ENCODE measurements at places on chromosomes 16 and 17. TPM values are rescaled to one million over a fixed set of nuclear protein-coding genes. Genes with fewer than 3 reads are reported as not detected.
A peak's percentile ranks its signal among the peaks of the same experiment; 100 is the strongest.

- no peak for DNase-seq
These were observed 13.2 kb downstream of the AANAT start for GRCh38 chr17:76480632-76481031.

COPRS gene
- total RNA-seq, result 13.5 TPM

DNA sequence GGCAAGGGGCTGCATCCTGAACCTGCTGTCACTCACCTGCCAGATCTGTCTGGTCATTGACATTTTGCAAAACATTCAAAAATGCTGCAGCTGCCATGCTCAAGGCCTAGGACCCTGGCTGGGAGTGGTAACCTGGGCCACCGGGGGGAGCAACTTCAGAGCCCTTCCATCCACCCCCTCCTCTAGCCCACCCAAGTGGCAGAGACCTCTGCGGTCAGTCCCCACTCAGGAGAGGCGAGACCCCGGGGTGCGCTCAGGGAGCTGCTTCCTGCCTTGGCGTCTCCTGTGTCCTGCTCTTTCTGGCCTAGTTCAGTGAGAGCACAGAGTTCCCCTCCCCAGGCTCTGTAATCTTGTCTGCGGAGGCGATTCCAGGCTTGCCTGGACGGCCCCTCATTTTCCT lies 108.8 kb downstream of the CCDC182 start:
- DNase-seq, result no peak

CLEC18A gene
- total RNA-seq, result 0.43 TPM

ZNF785 gene
- 28.4 TPM for total RNA-seq

DNA sequence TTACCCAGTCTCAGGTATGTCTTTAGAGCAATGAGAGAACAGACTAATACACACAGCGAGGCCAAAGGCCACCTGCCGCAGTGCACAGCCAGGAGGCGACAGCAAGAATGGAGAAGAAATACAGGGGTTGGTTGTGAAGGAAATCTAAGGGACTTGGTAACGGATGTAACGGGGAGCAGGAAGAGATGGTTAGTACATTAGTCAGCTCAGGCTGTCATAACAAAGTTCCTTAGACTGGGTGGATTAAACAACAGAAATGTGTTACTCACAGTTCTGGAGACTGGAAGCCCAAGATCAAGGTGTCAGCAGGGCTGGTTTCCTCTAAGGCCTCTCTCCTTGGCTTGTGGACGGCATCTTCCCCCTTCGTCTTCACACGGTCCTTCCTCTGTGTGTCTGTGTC lies 47.1 kb downstream of the TVP23C start:
- no peak for DNase-seq

RUNDC3A gene
- total RNA-seq, result 3.7 TPM

- peak; percentile 70 for DNase-seq
These were observed 19.1 kb downstream of the OSBPL7 start for GRCh38 chr17:47802341-47803022.

- DNase-seq, result no peak
These were observed 61.1 kb downstream of the BANP start for GRCh38 chr16:88012360-88012759.

- DNase-seq, result no peak
These were observed 37.2 kb downstream of the SMPD3 start for GRCh38 chr16:68411086-68411485.

- no peak for DNase-seq
These were observed 6.4 kb upstream of the USP36 start for GRCh38 chr17:78847052-78847451.

GRCh38 chr17:44487170-44487569 lies 16.0 kb downstream of the GPATCH8 start:
- no peak for DNase-seq

GRCh38 chr17:57997085-57997809 lies 9.2 kb upstream of the VEZF1 start:
- no peak for DNase-seq

GRCh38 chr17:28416703-28417311 lies 10.8 kb upstream of the SLC46A1 start:
- DNase-seq, result peak; percentile 75

LSM12 gene
- total RNA-seq, result 45.1 TPM

- DNase-seq, result peak; percentile 84
These were observed 170.7 kb downstream of the SEC14L1 start for GRCh38 chr17:77311371-77311981.

TP53TG3F gene
- total RNA-seq, result not detected

- DNase-seq, result no peak
These were observed 97.8 kb downstream of the TMEM100 start for GRCh38 chr17:55624772-55625433.

DNA sequence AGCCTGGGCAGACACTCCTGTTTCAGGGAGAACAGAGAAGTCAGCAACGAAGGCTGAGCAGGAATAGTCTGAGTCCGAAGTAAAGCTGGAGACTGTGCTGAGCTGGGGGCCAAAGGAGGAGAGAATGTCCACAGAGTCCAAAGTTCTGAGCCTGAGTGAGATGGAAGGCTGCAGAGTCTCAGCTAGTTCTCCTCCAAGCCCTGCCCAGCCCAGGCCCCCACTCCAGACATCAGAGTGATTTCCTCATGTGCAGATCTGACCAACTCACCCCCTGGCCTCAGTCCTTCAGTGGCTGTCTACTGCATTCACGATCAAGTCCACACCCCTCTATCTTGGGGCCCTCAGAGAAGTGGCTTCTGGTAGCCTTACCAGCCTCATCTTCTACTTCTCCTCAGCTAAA lies 21.6 kb downstream of the SLC13A5 start:
- DNase-seq, result no peak

INTS2 gene
- total RNA-seq, result 9.2 TPM

GRCh38 chr16:239948-240277 lies 5.3 kb downstream of the FAM234A start:
- DNase-seq, result no peak

- no peak for DNase-seq
These were observed at the start of gene PRSS36 for GRCh38 chr16:31149894-31150890. Gene PRSS36 (minus strand): TSS chr16:31150066. CDS start chr16:31150035, 31 bp downstream.

GRCh38 chr16:52528393-52529065 lies 18.4 kb downstream of the TOX3 start:
- peak; percentile 11 for DNase-seq

CCL7 gene
- total RNA-seq, result not detected

PDILT gene
- not detected for total RNA-seq

WIPI1 gene
- 99.3 TPM for total RNA-seq

DNA sequence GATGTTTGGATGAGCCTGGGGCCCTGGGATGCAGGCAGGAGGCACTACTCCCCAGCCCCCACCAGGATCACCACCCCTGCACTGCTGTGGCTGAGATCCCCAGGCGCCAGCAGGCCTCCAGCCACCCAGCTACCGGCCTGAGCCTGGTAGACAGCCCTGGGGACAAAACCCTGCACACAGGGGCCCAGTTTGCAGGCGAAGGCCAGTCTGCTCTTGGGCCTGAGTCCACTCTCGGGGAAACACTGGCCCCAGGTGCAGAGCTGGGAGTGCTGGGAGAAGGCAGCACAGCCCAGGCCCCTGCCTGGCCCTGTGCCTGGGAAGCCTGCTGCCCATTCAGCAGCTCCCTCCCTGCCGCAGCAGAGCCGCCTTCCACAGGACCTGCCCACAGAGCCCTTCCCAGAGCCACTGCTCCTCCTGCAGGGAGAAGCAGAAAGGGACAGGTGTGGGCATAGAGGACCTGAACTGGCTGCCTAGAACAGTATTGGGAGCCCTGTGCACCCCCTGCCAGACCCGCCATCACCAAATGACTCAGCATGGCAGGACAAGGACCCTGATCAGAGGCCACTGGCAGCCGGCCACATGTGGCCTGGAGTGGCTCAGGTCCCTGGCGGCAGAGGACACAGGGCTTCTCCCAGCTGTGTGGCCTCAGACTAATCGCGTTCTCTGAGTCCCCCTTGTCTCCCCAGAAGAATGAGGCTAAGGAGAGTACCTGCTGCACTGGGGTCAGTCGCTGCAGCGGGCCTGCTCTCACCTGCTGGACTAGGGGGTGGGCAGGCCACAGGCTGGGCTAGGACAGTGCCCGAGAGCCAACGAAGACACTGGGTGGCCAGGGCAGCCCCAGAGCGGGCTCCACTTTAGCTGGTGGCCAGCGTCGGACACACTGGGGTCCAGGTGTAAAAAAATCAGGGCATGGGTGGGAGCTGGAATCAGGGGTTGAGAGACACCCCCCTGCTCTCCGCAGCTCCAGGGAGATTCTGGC lies 10.7 kb downstream of the MSRB1 start:
- DNase-seq, result peak; percentile 69

GRCh38 chr17:76691379-76692191 lies 19.2 kb downstream of the MXRA7 start:
- DNase-seq, result no peak

- peak; percentile 69 for DNase-seq
These were observed at the start of gene FLOT2 for GRCh38 chr17:28896884-28897768. Gene FLOT2 (minus strand): TSS chr17:28897733. CDS start chr17:28897574, 159 bp downstream.

GRCh38 chr17:46001390-46002310 lies 2.6 kb downstream of the STH start:
- DNase-seq, result no peak

DNA sequence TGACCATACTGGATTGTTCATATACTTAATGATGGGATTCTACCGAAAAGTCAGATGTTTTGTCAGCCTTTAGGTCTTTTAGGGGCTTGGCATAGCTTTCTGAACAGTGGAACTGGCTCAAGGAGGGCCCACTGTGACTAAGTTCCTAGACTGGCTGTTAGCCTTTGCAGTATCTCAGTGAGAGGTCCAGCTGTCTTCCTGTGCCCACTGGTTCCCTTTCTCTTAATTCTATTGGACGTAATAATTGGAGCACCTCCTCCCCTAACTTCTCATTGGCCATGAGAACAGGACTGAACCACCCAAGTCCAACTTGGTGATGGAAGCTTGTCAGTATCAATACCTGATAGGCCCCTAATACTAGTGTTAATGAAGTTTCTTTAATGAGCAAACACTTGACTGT lies 13.5 kb downstream of the KPNA2 start:
- DNase-seq, result no peak

NECAB2 gene
- total RNA-seq, result 2.0 TPM

RAB37 gene
- total RNA-seq, result 9.8 TPM

HES7 gene
- not detected for total RNA-seq

TOM1L1 gene
- total RNA-seq, result 37.3 TPM
